ENCODE measurements at places on chromosomes 5 and 9. TPM values are rescaled to one million over a fixed set of nuclear protein-coding genes. Genes with fewer than 3 reads are reported as not detected.

DNA sequence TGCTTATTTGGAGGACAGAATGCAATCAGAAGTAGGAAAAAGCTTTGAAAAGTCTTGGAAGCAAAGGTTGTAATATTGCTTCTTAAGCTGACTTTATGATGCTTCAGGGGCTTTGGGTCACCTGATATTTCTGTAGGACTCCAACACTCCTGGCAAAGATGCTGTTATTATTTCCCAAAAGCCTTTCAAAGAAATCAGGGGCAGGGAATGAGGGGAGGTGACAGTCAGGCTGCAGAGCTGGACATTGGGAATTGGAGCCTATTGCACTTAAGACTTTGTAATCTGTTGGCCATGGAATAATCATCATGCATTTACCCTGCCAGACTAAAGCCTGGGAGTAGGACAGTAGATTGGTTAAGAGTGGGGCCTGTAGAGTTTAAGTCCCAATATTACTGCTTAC is 168.3 kb upstream of the IL12B start:
- no peak for DNase-seq

GRCh38 chr5:129079496-129079895 is 15.1 kb upstream of the ISOC1 start:
- DNase-seq = no peak

DNA sequence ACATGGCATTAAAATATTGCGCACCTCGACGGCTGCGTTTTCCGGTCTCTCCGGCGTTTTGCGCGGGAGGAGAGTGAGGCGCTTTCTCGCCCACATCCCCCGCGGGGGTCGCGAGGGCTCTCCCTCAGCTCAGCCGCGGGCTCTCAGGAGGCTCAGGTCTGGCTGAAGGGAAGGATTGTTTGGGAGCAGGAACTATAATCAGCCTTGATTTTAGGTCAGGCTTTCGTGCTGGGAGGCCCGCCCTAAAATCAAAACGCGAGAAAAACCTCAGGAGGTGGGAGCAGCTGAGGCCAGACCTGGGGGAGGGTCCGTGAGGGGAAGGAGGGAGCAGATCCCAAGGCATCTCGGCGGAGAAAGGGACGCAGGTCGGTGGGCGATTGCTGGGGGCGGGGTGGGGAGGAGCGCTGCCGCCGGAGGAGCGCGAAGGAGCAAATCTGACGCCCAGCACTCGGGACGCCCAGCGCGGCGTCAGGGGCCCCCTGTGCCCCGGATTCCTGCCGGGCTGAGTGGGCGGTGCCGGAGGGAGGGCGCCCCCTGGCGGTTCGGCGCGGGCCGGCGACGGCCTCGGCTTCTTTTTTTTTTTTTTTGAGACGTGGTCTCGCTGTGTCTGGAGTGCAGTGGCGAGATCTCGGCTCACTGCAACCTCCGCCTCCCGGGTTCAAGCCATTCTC is 18.7 kb upstream of the RNF130 start:
- peak; percentile 62 for DNase-seq

GRCh38 chr5:112109331-112110007 is 309.6 kb downstream of the EPB41L4A start:
- peak; percentile 84 for DNase-seq

DNA sequence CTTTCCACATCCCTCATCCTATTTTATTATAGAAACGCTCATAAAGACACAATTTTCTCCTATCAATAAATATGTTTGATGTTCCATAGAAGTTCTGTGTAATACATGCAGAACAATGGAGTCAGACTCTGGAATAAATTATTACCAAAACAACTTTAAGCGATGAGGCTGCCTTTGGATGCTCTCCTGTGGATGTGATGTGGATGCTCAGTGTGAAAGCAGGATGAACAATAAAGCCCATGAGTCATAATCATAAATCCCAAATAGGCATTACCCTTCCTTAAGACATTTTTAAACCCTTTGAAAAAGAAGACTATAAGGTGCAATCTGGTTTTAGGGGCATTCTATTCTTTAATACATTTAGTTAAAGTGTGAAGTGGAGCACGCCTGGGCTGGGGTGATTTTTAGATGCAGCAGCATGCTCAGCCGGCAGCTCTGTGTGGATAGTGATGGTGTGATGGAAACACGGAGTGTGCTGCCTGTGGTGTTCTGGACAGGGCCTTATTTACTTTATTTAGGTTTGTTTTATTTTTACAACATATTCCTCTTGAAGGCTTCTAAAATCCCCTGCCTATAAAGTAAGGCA is 991.4 kb downstream of the PTPRD start:
- DNase-seq = no peak

GRCh38 chr5:180082633-180083420 is 11.3 kb upstream of the RNF130 start:
- no peak for DNase-seq

GRCh38 chr9:135969064-135969683 is 8.0 kb upstream of the UBAC1 start:
- DNase-seq = no peak

DNA sequence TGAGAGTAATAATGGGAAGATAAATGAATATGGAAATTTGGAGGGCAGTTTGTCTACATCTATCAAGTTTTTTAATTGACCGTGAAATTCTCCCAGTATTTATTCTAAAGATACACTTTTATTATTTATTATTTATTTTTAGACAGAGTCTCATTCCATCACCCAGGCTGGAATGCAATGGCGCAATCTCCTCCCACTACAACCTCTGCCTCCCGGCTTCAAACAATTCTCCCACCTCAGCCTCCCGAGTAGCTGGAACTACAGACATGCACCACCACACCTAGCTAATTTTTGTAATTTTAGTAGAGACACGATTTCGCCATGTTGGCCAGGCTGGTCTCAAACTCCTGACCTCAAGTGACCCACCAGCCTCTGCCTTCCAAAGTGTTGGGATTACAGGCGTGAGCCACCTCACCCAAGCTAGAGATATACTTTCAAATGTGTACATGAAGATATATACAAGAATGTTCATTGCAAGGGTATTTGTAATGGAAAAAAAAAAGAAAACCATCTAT is 97.7 kb upstream of the SLC12A2 start:
- no peak for DNase-seq

- no peak for DNase-seq
These were observed 28.5 kb upstream of the UNC5A start for GRCh38 chr5:176781638-176782570.

GRCh38 chr5:178651046-178651810 is 24.4 kb upstream of the CLK4 start:
- DNase-seq = no peak

- no peak for DNase-seq
These were observed 15.0 kb upstream of the CEP120 start for GRCh38 chr5:123438244-123438643.

DNA sequence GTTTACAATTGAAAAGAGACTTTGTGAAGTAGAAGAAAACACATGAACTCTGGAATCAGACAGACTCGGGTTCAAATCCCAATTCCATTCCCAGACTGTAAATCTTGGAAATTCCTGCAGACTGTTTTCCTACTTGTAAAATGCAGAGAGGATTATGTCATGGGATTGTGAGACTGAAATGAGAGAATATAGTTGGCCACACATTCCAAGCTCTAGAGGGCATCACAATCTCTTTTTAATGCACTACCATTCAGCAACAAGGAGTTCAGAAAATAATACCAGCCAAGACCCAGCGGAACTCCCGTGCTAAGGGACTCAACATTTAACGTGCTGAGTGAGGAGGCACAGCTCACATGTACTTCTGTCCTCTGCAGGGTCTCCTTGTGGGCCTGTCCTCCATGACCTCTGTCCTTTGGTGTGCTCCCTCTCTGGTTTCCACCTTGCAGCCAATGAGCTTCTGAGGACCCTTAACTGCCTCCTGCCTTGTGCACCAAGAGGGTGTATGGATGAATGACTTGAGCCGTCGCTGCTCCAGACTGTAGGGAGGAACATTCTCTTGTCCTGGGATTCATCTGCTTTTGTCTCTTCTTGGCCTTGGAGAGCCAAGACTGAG is 263.5 kb downstream of the NTRK2 start:
- no peak for DNase-seq

- no peak for DNase-seq
These were observed 66.5 kb upstream of the MAST4 start for GRCh38 chr5:66529704-66530103.

- DNase-seq = no peak
These were observed 20.3 kb upstream of the GRAMD2B start for GRCh38 chr5:126402621-126403555.

GRCh38 chr9:38039907-38040682 is 28.9 kb downstream of the SHB start:
- DNase-seq = no peak

DNA sequence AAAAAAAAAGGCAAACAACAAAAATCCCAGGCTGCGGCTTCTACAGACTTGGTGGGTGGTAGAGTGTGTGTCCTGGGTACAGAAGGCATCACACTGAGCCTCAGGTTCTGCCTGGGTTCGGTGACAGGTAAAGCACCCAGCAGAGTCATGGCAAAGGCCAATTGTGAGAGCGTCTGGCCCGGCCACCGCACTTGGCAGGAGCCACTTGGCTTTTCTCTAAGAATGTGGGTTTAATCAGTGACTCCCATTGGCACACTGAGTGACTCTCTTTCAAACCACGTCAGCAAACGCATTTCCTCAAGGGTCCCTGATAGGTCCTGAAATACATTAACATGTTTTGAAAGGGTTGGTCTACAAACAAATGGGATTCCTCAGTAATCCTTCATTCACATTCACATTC is 17.0 kb downstream of the COL23A1 start:
- no peak for DNase-seq

DNA sequence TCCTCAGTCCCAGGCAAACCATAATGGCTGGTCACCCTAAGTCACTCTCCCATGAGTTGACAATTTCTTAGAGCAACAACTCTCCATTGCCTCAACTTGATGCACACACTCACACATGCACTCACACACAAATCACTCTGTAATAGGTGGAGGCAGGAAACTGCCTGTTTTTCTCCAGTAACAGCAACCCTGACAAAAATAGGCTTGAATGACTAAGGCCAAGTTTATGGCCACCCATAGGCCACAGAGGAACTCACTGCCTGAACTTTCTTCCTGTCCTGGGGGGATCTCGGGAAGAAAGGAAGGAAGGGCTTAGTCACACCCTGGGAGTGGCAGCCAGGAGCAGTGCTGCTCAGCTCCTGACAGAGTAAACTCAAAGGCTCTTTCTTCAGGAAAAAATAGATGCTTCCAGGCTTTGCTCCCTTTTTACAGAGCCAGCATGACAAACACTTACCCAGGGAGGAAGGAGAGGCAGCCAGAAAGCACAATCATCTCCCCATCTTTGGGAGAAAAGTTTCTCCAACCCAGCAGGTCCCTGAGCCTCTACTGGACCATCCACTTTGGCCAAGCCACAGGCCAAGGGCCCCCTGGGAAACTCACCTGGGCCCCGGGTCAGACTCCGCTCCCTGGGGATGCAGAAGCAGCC is 368 bp downstream of the SH3TC2 start:
- DNase-seq = no peak

DNA sequence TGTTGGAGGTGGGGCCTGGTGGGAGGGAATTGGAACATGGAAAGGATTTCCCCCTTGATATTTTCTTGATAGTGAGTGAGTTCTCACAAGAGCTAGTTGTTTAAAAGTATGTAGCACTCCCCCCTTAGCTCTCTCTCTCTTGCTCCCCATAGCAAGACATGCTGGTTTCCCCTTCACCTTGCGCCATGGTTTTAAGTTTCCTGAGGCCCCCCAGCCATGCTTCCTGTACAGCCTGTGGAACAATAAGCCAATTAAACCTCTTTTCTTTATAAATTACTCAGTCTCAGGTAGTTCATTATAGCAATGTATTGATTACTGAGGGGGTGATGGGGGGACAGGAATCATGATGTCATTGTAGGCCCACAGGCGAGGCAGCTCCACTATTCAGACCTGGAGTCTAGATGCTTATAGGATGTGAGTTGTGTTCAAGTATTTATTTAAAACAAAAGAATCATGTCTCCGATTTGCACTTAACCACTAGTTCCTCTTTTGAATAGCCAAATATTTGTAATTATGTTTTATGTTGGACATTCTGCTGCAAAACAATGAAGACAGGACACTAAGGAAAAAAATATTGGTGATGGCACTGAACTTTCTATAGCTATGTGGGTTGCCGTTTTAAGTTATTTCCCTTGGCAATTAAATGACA is 156.6 kb downstream of the TMEM38B start:
- DNase-seq = no peak

DNA sequence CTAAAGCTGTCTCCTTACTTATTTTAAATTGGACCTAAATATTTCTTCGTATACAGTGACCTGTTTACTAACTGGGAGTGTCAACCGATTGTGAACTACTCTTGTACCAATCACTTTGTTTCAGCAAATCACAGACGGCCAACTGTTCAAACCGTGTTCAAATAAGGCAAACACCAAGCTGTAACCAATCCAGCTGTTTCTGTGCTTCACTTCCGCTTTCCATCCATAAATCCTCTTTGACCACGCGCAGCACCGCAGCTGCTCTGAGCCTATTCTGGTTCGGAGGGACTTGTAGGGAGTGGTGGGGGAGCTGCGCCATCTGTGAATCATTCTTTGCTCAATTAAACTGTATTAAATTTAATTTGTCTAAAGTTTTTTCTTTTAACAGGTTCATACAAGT is 4.8 kb upstream of the FAM240B start:
- no peak for DNase-seq

DNA sequence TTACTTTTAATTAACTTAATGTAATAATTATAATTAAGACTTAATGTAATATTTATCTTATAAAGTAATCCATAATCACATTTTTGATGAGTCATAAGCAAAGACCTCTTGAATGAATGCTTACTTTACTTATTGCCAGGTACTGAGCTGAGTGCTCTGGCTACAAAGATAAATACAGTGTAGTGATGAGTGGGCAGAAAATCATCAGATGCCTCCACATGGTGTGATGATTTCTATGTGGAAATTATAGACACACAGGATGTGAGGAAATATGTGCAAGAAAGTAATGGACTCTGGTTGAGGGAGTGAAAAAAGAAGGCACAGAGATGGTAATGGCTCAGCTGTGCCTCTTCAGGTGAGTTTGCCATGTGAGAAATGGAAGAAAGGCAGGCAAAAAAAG is 422.6 kb upstream of the CD180 start:
- no peak for DNase-seq

GRCh38 chr5:172791726-172792445 is 20.9 kb upstream of the DUSP1 start:
- no peak for DNase-seq

DNA sequence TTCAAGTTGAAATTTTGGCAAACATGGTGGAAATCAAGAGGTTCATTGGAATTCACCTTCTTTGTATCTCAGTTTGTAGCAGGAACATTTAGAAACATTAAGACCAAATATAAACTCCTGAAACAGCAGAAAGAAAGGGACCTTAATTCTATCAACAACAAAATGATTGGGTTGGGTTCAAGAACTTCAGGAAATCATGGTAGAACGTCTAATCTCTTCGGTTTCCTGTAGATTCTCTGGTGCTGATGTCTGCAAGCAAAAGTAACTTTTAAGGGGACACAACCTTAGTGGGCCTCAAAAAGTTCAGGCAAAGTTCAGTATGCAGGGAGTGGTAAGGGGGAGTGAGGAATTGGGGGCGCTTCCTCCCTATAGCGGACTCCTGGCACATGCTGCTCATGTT is 3.4 kb downstream of the IL33 start:
- no peak for DNase-seq

The NR4A3 gene
- total RNA-seq = 7.5 TPM

The GARIN3 gene
- total RNA-seq = not detected

The RBM18 gene
- 21.3 TPM for total RNA-seq

The TYRP1 gene
- 3.5 TPM for total RNA-seq

The TAF11L5 gene
- not detected for total RNA-seq

The CCIN gene
- 0.12 TPM for total RNA-seq

The RC3H2 gene
- 39.9 TPM for total RNA-seq

The KCNIP1 gene
- 1.5 TPM for total RNA-seq

The ORM2 gene
- 2.8 TPM for total RNA-seq

The CARTPT gene
- total RNA-seq = 0.23 TPM

Measured in mucosa of gallbladder (tissue), 1 donor.